ENCODE measurements at places on chromosomes 11 and 22.

- DNase-seq = no peak
Observed at GRCh38 chr22:42814215-42814614, 42.9 kb downstream of the ARFGAP3 start.

DNA sequence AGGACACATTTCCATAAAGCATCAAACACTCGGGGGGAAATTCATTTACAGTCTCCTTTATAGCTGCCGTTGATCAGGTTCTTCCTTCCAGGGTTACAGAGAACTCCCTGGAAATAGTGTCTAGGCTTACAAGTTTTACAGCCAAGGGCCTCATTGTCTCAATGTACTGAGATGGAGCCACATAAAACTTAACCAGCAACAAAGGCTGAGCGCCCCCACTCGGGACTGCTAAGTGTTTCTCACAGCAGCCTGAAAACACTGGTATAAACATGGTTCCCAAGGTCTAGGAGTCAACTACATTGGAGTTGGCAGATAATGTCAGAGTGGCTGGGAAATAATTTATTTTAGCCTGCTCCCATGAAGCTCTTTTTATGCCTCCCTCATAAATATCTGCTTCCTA is 686.2 kb downstream of the OPCML start:
- DNase-seq = no peak

DNA sequence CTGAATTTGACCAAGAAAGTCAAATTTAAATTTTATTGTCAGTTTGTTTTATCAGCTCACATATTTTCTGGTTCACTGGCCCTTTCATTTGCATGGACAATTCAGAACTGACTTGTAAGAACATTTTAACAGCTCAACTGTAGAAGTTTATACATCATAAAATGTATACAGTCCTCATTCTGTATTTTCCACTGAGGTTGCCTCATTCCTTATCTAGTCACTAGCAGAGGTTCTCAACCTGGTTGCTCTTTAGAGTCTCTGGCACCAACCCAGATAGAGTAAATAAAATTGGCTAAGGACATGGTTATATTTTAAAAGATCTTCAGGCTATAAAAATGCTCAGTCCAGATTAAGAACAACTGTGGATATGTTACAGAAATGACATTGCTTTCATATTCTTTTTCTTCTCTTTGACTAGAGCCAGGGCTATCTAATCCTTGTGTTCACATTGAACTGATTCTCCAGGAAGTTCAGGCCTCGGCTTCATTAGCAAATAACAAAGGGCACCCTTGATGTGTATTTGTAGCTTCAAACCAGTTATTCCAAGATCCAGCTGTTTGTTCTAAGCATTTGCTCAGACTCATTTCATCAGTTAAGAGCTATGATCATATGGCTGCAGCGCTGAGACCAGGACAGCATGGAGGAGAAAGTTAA is 782.5 kb downstream of the ETS1 start:
- DNase-seq = no peak

DNA sequence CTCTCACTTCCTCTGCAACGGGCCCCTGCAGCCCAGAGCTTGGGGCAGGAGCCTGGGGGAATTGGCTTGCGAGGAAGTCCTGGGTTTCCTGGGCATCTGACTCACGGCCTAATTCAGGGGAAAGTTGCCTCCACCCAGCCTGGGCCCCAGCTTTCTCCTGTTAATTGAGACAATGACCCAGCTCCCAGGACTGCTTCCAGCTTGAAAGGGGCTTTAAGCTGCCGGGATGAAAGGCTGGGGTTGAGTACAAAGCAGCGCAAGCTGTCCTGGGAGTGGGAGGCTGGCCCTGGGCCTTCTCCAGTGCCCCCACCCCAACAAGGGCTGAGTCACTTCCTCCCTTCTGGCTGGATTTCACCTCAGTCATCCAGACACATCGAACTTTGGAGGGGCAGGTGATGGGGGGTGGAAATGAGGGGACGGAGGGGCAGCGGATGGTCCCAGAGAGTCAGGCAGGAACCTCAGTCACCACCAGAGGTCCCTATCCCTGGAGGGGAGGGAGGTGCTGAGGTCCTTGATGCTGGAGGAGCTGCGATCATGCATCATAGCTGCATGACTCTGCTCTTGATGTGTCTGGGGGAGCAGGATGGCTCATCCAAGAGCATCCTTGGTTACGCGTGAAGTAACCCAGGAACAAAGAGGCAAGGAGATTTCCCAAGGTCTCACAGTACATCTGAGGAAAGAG is 30.1 kb upstream of the OAF start:
- no peak for DNase-seq

DNA sequence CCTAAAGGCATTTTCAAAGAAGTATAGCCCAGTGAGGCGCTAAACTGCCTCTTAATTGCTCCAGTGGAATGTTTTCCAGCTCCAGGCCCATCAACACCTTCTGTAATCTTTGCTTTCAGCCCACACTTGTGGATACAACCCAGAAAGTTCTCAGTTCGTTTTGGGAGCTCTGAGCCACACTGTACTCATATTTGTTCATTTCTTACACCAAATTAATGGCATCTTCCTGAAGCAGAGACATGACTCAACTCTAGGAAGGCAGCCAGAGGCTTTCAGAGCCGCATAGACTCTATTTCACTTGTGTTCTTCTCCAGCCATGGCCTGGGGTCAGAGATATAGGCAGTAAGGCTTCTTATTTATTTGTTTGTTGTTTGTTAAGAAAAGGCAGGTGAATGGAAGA is 175.5 kb upstream of the NCAM1 start:
- DNase-seq = no peak
